Esophagus squamous epithelium (tissue), 5 donors: ENCODE measurements at places on chromosomes 3 and 15.

DNA sequence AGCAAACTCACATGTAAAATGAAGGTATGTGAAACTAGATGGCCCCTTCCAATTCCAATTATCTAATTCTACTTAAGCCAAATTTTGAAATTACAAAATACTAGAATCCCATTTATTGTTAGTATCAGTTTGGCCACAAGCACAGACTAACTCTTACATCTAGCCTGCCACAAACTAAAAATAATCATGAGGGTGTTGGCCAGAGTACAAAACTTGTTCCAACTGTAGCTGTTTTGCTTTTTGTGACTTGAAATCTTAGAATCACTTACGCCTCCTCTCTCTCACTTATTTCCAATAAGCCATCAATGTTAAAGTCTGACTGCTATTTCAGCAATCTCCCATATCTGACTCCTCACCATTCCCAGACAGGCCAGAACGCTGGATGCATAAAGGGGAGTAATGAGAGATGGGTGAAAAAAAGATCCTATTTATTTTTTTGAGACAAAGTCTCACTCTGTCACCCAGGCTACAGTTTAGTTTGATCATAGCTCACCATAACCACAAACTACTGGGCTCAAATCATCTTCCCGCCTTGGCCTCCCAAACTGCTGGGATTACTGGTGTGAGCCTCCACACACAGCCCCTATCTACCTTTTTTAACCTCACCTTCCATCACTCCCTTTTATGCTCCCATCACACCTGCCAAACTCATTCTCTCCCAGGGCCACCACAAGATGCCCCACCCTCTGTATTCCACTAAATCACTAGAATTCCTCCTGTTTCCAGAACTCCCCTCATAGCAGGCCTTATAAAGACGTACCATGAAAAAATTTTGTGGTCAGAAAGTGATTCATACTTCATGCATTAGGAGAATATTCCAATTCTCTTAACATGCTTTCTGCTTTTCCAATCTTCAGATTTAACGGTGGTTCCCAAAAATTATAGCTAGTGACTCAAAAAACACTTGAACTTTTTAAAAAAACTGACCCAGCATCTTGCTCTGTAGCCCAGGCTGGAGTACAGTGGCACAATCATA, 36.5 kb downstream of the ATOSA start:
- no peak for DNase-seq

GRCh38 chr3:58429657-58430056, 4.0 kb downstream of the PDHB start:
- DNase-seq: no peak

- no peak for DNase-seq
These were observed 33.6 kb downstream of the SSUH2 start for GRCh38 chr3:8610951-8611350.

GRCh38 chr3:4474683-4475490, 7.8 kb upstream of the SUMF1 start:
- DNase-seq: peak; percentile 6

GRCh38 chr3:195187609-195188425, 83.1 kb downstream of the XXYLT1 start:
- no peak for DNase-seq

GRCh38 chr3:53571264-53571663, 76.9 kb downstream of the CACNA1D start:
- DNase-seq: no peak

GRCh38 chr3:22922317-22922716, 280.8 kb upstream of the UBE2E2 start:
- DNase-seq: no peak

- DNase-seq: no peak
These were observed 69.0 kb downstream of the COL6A5 start for GRCh38 chr3:130414457-130414856.

GRCh38 chr3:140553591-140553990, 124.3 kb upstream of the TRIM42 start:
- DNase-seq: no peak

DNA sequence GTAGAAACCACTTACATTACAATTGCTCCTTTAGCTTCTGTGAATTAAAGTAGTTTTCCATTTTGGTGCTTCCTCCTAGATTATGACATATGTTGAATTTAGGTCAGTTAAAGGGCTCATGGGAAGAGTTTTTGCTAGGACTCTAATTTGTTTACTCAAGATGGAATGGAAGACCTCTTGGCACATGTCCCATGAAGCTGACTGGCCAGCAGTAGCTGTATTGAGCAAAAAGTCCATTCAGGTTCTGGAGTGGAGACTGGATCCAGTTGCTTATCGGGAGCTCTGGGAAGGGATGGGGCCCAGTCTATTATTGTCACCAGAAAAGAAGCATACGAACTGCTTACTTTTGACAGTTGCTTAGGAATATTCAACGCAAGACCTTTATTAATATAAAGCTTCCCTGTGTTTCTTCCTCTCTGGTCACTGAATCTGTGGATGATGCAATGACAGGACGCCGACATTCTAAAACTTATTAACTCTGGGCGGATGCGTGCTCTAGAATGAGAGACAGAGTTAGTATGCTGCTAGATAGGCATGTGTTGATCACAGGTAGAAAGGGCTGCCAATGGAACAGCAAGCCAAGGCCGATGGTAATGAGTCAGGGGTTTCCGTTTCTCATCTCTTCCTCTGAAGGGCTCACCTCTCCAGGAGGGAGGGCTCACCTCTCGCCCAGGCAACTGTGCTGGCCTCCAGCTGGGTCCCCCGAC, 155.8 kb downstream of the NR1D2 start:
- no peak for DNase-seq

- no peak for DNase-seq
These were observed 488.2 kb upstream of the NECTIN3 start for GRCh38 chr3:110583373-110583935.

GRCh38 chr15:92624401-92624991, 31.1 kb downstream of the FAM174B start:
- DNase-seq: no peak
